ENCODE measurements at places on chromosomes 4 and X.

- peak; percentile 26 for DNase-seq
Measured at GRCh38 chr4:5982156-5982973, 35.9 kb downstream of the C4orf50 start.

DNA sequence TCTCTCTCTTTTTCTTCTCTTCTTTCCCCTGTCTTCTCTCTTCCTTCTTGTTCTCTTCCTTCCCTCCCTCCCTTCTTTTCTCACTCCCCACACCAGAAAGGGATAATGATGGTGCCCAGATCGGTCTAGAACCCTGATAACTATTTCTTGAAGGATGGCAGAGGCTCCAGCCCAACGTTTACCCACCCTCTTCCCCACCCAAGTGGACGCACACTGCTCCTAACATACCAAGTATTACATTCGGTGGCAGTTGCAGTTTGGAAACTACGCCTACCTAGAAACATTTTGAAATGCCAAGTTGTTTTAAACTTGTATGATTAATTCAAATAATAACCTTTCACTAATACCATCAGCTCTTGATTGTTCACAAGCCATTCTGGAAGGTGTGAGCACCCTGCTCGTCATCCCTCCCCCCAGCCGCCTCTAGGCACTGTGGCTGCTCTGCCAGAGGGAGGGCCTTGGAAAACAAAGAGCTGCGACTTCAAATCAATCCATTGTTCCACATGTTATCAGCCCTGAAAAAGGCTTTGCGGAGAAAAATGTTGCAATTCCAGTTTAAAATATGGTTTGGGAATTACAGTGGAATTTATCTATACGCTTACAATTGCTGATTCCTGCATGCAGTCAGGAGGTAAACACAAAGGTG, 1017.5 kb upstream of the TENM3 start:
- DNase-seq: peak; percentile 77

GRCh38 chr4:28351826-28352225, 1491.2 kb downstream of the STIM2 start:
- DNase-seq: no peak

GRCh38 chr4:188107931-188108843, 1.2 kb downstream of the TRIML2 start:
- DNase-seq: peak; percentile 74

DNA sequence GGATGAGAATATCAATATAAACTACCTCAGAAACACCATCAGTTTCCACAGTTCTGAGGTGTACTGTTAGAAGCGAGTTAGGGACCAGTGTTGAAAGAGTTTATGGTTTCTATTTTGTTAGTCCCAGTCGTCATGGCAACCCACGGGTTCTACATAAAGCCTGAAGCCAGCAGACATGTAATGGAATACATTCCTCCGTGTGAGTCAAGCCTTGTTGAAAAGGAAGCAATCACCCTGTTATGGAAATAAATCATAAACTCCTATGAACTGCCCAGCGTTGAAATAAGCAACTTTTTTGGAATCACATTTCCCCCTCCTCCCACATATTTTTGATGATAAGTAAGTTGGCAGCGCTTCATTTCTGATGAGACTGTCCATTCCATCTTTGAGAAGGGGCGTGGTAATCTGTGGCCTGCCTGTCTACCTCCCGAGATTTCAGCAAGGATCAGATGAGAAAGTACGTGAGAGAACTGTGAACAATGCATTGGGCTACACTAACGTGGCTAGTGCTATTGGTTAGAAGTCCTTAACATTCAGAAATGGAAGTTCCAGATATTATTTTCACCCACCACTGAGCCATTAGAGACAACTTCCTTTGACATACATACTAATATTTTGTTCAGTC, 40.4 kb upstream of the PDHA1 start:
- no peak for DNase-seq

- no peak for DNase-seq
Measured at GRCh38 chr4:24544208-24544988, 40.0 kb downstream of the DHX15 start.

DNA sequence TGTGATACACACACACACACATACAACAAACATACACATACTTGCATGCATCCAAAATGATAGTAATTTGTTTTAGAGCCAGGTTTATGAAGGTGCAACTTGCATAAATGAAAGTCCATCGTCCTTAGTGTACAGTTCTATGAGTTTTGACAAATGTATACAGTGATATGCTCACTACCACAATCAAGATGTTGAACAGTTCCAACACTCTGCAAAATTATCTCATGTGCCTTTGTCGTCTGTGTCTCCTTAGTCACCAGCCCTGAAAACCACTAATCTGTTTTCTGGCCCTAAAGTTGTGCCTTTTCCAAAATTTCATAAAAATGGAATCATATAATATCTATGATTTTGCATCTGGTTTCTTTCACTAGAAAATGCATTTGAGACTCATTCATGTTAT, 67.8 kb upstream of the ANXA3 start:
- no peak for DNase-seq

DNA sequence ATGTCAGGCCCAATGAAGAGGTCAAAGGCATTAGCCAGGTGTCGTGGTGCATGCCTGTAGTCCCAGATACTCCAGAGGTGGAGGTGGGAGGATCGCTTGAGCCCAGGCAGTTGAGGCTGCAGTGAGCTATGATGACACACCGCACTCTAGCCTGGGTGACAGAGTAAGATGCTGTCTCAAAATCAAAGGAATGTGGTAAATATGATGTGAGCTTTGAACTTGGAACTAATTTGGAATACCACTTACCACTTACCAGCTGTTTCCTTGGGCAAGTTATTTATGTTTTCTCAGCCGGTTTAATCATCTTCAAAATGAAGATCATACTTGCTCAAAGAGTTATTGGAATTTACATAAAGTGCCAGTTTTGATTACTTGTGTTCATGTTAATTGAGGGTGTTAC, 23.8 kb upstream of the SEPSECS start:
- no peak for DNase-seq

- DNase-seq: no peak
Measured at GRCh38 chr4:90027565-90027964, 99.6 kb upstream of the CCSER1 start.

GRCh38 chr4:120355881-120356280, 289.2 kb upstream of the MAD2L1 start:
- DNase-seq: no peak

DNA sequence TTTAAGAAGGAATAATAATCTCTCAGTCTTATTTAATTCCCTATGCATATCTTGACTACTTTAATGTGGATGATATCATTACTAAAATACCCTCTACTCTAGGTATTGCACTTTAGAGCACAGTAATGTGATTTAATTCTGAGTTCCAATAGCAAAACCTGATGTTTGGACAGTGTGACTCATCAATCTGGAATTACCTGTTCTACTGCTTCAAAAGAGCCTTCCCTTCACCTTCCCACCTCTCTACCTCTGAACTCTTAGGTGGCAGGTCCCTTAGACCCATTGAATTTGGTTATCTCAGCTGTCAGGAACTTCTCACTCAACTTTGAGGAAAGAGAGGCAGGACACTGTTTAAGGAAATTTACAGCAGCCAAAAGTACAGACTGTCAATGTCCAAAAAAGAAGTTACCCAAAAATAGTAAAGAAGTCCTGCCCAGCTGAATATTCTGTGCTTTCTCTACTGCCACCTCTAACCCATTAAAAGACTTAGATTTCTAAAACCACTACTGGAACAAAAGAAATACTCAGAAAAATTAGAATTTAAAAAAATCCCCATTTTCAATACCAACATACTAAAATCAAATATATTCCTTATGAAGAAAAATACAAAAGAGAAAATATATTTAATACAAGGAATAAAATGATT, 123.1 kb upstream of the GPM6A start:
- DNase-seq: peak; percentile 49

- no peak for DNase-seq
Measured at GRCh38 chr4:168667376-168667775, 170.5 kb downstream of the PALLD start.

DNA sequence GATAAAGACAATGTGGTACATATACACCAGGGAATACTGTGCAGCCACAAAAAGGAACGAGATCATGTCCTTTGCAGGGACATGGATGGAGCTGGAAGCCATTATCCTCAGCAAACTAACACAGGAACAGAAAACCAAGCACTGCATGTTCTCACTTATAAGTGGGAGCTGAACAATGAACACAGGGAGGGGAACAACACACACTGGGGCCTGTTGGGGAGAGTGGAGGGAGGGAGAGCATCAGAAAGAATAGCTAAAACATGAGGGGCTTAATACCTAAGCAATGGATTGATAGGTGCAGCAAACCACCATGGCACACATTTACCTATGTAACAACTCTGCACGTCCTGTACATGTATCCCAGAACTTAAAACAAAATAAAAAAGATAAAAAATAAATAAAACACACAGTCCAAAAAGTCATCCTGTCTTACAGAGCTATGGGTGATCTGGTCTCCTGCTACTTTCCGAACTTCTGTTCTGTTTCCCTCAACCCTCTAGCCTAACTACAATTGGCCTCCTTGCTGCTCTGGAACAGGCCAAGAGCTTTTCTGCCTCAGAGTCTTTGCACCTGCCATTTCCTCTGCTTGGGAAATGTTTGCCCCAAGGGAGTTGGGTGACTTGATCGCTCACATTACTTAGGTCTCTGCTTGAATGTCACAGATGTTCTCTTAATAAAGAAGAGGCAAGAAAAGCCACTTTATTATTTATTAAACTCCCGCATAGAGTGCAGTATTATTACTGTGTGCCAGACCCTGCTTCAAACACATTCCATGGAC, 1.1 kb upstream of the CD38 start:
- DNase-seq: no peak

GRCh38 chrX:94600077-94600476, 926.1 kb downstream of the FAM133A start:
- no peak for DNase-seq

DNA sequence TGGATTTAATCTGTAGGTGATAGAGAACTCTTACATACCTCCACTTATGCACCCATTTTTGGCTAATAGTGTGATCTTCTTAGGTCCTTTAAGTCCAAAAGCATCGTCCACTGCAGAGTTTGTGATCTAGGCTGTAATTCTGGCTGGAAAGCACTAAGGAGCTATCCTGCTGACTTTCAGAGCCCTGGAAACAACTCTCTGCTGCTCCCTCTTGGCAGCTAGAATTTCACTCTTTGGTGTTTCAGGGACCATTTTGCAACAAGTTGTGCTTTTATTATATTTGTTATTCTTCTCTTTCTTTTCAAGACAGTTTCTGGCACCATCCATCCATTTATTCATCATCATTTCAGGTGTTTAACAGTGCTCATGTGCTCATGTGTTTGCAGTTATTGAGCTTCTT, 130.0 kb downstream of the RBM46 start:
- DNase-seq: peak; percentile 56

DNA sequence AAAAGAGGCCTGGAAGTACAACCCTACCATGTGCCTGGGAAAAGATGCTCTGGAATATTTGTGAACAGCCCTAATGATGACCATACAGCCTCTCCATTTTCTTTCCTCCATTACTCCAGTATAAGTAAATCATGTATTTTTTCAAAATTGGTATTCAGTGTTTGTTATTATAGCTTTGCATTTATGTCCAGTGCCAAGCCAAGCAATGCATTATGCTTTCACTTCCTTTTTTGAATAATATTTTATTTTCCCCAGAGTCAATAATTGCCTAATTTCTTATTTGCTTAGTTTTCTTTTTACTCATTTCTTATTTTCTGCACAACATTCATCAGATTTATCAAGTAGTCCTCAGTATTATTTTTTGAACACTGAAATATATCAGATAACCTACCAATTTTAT, 49.3 kb upstream of the EOLA2 start:
- DNase-seq: no peak

DNA sequence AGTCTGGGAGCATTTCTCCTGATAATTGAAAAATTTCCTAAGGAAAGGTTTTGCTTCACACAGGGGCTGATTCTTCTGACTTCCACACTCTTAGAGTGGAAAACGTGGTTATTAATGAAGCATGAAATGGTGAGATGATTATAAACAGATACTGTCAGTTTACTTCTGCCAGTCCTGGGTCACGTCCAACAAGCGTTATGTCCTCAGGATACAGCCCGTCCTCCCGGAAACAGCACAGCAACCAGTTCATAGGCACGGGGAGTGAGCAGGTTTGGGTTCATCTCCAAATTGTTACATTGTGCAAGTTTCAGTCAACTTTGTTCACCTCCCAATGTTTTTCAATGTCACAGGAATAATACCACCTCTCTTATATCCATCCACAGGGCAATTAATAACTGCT, 98.8 kb downstream of the NPNT start:
- no peak for DNase-seq

- no peak for DNase-seq
Measured at GRCh38 chr4:113293674-113294073, 244.2 kb downstream of the ANK2 start.

DNA sequence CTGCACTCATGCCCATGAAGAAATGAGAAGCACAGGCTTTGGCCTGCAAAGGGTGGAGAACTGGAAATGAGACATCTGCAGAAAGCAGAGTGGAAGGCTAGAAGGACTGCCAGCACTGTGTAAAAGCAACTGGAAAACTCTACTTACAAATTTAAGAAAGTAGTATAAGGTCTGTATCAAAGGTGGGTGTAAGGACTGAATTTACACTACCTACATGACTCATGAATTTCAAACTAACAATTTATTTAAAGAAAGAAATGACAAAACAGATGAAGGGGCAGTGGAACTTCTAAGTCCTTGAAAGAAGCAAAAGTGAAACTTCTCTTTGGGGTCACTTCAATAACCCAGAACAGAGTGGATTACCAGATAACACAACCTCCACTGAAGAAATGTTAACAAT, 71.2 kb downstream of the SLC10A7 start:
- DNase-seq: no peak

DNA sequence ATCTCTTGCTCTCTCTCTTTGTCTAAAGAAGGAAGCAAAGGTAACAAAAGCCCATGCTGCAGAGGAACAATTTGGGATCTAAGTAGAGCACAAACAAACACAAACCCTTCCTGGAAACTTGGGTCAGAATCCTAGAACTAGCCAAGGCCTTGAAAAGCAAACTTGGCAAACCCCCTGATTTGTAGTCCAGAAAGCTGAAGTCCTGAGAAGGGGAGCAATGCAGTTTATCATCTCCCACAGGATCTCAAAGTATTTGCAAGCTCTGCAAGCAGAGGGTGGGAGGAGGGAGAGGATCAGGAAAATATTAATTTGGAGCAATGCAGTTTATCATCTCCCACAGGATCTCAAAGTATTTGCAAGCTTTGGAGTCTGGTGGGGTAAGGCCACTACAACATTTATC, 379.5 kb upstream of the FGF13 start:
- DNase-seq: no peak

DNA sequence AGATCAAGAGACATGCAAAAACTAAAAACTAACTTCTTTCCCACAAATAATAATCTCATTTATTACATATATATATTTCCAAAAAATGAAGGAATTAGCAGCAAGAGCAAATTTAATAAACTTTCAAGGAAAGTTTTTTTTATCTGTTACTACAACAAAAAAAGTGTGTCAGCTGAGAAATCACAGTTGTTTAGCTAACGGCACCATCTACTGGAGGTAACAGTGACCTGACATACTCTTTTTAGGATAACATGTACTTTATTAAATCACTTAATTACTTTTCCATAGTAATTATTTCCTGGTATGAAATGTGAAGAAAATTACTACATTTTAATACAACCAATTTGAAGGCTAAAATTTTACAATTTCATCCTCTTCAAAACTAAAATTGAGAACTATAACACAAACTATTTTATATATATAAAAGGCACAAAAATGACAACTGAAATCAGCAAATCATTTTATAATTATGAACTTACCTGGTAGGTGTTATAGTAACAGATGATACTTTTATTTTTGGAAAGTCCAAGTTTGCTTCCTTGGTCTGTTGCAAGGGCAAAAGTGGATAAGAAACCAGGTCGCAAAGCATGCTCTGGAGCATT, 9.1 kb downstream of the LAMTOR3 start:
- peak; percentile 49 for DNase-seq
